ENCODE measurements at places on chromosomes 4 and X.

GRCh38 chrX:13028871-13029636, 15.4 kb downstream of the FAM9C start:
- no peak for DNase-seq

- DNase-seq, result no peak
Measured at GRCh38 chrX:23202326-23202725, 132.3 kb upstream of the PTCHD1 start.

- peak; percentile 47 for DNase-seq
Measured at GRCh38 chrX:153708415-153708814, 15.8 kb downstream of the BCAP31 start.

DNA sequence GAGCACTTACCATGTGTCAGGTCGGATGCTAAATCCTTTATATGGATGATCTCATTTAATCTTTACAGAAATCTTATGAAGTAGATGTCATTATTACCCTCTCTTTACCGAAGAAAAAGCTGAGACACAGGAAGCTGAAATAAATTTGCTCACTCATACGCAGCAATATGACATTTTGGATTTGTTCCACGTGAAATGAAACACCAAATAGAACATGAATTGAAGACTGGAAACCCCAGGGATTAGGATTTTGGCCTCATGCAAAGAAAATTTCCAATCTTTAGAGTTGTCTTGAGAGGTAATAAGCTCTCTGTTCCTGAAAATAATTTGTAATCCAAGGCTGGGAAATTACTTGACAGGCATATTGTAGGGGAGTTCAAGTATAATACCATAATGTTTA, 354.4 kb upstream of the CLNK start:
- DNase-seq, result no peak

DNA sequence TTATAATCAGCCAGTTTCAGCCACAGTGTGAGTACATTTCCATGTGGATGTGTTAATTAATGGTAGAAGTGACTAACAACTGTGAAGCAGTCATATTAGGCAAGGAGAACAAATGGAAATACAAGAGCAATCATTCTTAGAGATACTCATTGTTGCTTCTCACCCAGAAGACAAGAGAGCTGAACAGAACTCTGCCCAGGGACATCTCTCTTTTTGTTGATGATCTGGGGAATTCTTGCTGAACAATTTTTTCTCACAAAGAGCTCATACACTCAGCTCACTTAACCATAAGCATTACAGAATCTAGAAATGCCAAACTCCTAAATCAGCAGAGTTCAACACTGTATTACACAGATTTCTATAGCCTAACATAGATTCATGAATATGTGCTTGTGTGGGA, 150.1 kb downstream of the COMMD8 start:
- no peak for DNase-seq

- no peak for DNase-seq
Measured at GRCh38 chrX:151004085-151004484, 20.9 kb downstream of the HMGB3 start.

GRCh38 chr4:73487233-73487632, 5.7 kb downstream of the AFM start:
- no peak for DNase-seq

GRCh38 chr4:92406488-92406887, 102.7 kb downstream of the GRID2 start:
- DNase-seq, result no peak

DNA sequence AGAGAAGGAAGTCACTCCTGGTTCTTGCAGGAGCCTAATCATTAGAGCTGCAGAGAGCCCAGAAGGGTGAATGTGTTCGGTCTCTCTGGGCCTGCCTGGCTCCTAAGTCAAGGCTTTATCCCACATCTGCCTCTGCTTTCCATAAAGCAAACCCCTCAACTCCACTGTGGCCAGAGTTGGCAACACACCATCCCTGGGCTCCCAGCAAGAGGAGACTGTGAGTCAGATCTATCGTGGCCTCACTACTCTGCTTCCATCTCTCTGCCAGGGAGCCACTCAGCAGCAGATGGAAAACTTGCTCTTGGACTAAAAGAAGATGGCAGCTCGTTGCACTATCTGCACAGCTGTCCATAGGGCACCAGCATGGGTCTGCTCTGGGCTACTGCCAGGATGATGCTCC, 348.2 kb downstream of the FBXW7 start:
- DNase-seq, result no peak

DNA sequence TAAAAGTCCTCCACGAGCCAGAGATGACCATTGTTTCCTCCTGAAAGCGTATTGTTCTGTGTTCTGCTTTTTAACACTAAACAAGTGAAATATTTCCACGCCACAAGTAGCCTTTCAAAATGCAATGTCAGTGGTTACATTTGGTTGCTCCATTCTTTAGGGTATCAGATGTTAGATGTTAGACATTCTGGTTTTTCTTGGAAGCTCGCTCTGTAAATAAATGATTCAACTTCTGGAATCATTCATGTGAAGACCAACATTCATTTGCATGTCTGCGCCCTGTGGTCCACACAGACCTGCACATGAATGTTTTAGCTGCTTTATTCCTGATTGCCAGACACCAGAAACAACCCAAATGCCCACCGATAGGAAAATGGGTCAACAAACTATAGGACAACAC, 38.0 kb upstream of the HELT start:
- no peak for DNase-seq

DNA sequence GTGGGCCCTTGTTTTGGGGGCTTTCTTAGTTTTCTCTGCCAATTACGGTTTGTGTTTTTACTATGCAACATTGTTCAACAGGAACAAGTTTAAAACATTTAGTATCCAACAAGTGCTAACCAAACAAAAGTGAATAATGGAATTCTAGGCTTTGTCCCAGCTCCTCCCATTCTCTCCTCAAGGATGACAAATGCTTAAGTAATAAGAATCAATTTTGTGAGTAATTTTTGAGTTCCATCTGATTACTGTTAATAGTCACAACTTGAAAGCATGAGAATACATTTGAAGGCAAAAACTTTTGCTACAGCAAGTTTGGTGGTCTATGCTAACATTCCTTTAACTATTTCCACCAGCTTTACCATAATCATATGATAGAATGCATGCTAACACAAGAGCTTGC, 78.1 kb upstream of the HPGD start:
- no peak for DNase-seq

GRCh38 chrX:154460326-154460725, 2.2 kb downstream of the PLXNA3 start:
- DNase-seq, result no peak

DNA sequence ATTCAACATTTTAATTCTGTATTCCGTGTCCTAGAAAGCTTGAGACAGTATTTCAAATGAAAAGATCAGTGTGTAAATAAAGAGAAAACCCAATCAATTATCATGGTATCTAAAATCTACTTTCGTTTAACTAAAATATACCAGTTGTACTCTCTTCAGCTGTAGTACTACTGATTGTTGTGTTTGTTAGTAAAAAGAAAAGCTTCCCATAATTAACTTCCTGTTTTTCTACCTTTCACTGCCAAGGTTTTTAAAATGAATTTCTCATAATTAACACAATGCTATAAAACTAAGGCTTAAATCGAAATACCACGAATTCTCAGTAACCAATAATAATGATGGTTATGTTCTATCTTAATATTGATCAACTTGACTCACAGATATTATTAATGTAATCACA, 37.4 kb downstream of the PPP3CA start:
- DNase-seq, result no peak

- peak; percentile 20 for DNase-seq
Measured at GRCh38 chr4:40214661-40215418, 18.0 kb downstream of the RHOH start.

DNA sequence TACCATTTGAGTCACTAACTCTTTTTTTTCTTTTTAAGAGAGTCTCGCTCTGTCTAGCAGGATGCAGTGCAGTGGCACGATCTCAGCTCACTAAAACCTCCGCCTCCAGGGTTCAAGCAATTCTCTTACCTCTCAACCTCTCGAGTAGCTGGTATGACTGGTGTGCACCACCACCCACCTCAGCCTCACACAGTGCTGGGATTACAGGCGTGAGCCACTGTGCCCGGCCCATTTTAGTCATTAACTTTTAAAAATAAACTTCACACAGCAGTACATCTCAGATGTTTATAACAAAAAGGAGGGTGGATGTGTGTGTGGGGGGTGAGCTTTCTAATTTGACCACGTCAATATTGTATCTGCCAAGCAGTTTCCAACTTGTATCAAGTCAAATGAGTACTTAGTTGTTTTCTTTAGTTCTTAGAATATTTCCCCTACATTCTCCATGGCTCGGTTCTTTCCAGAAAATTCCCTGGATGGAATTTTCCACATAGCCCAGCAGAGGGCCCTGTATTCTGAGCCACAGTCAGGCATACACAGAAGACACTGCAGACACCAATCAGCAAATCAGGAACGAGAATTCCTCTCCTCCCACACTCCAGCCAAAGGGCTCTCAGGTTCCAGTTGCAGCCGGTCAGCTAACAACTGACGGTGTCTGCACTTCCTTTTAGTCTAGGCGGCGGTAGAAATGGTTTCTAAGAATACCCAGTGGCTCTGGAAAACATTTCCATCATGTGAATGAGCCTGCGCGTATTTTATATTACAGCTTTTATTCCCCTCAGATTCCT, 20.1 kb upstream of the ARAF start:
- DNase-seq, result peak; percentile 79

- DNase-seq, result no peak
Measured at GRCh38 chr4:15756361-15756861, 21.7 kb upstream of the CD38 start.

- DNase-seq, result no peak
Measured at GRCh38 chr4:575281-576141, 584 bp downstream of the TMEM271 start.

DNA sequence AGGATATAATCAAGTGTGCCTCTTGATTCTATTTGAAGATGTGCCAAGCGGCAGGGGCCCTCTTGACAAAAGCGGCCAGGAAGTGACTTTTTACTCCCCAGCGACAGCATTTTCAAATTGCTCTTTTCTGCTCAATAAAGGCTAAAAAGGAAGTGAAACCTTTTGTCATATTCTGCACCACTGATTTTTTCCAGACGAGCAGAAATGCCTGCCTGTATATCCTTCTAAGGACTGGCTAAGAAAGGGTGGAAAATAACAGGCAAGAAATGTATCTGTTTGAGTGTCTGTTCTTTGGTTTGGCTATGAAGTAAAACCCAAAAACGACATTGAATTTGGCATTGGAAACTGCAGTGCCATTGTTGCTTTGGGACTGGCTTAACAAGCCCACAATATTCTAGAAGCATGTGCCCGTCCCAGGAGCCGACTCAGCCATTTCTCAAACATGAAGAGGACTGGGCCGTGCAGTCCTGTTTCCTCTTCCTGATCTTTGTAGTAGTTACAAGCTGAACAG, 25.4 kb downstream of the TMSB4X start:
- no peak for DNase-seq

- DNase-seq, result no peak
Measured at GRCh38 chrX:124086411-124086810, 124.9 kb downstream of the STAG2 start.

- DNase-seq, result no peak
Measured at GRCh38 chr4:34417160-34417559, 1827.2 kb downstream of the ARAP2 start.

DNA sequence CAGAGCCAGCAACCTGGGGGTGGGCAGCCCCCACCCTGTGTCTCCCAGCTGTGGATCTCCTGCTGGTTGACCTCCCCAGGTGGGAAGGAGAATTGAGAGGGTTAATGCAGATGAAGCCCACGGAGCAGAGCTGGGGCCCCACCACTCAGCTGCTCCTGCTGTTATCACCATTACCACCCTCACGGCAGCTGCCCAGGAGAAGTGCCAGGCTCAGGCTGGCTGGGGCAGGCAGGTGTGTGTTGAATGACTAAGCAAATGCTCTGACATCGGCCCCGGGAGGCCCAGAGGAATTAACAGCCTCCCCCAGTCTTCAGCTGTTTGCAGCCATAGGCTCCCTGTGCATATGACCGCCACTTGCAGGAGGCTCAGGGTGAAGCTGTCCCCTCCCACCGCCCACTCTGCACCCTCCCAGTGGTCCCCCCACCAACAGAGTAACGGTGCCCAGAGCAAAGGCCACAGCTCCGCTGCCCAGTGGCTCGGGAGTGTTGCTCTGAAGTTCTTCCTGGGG, 133.8 kb downstream of the CPZ start:
- DNase-seq, result no peak

GRCh38 chr4:30904588-30904987, 184.4 kb downstream of the PCDH7 start:
- DNase-seq, result no peak

DNA sequence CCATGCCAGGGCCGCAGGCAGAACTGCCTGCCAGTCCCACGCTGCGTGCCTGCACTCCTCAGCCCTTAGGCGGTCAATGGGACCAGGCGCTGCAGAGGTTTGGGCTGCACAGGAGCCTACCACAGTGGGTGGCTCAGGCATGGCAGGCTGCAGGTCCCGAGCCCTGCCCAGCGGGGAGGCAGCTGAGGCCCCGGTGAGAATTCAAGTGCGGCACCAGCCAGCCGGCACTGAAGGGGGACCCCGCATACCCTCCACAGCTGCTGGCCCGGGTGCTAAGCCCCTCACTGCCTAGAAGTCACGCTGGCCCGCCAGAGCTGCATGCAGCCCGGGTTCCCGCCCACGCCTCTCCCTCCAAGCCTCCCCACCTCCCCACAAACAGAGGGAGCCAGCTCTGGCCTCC, 302.5 kb upstream of the UGT8 start:
- DNase-seq, result no peak

GRCh38 chr4:84419201-84419600, 79.9 kb downstream of the NKX6-1 start:
- no peak for DNase-seq

DNA sequence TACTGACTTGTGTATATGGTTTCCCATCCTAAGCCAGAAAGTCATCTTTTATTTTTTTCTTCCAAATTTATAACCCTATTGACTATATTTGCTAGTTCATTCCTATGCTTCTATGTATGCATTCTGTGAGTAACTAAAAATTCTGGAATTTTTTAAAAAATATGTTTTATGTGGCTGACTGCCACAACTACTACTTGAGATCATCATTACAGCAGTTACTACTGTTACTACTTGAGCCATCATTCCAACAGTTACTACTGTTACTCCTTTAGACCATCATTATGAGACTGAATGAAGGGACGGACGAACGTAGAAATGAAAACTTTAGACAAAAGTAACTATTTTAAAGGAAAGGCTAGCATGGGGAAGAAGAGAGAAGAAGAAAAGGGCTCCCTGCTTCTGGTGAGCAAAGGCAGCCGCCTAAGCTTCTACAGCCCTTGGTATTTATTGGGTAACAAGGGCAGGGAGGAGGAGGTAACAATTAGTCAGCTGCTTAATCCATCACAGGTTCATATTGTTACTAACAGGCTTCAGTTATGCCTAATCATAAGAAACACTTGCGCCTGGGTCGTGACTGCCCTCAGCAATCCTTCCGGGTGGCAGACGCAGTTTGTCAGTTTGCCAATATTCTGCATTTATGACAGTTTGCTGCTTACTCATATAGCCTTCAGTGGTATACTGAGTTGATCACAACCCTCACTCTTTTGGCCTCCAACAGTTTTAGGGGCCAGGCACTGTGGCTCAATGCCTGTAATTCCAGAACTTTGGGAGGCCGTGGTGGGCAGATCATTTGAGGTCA, 80.4 kb downstream of the PDLIM5 start:
- no peak for DNase-seq

Measured in DMS 273 treated with DMSO at 0.1 percent for 48 hours (cell line).